ENCODE measurements at places on chromosomes 2 and 18.

DNA sequence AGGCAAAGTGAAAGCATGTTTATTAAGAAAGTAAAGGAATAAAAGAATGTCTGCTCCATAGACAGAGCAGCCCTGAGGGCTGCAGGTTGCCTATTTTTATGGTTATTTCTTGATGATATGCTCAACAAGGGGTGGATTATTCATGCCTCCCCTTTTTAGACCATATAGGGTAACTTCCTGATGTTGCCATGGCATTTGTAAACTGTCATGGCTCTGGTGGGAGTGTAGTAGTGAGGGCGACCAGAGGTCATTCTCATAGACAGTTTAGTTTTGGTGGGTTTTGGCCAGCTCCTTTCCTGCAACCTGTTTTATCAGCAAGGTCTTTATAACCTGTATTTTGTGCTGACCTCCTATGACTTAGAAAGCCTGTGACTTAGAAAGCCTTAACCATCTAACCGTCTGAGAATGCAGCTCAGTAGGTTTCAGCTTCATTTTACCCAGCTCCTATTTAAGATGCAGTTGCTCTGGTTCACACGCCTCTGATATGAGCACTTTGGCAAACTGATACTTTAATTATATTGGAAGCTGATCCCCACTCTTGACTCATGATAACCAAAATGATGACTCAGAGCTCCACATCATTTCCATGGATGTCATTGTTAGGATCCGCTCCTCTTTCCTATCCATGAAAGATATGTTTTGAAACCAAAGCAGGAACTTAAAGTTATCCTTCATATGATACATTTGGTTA, 14.5 kb upstream of the ERMN start:
- DNase-seq = peak; percentile 56

DNA sequence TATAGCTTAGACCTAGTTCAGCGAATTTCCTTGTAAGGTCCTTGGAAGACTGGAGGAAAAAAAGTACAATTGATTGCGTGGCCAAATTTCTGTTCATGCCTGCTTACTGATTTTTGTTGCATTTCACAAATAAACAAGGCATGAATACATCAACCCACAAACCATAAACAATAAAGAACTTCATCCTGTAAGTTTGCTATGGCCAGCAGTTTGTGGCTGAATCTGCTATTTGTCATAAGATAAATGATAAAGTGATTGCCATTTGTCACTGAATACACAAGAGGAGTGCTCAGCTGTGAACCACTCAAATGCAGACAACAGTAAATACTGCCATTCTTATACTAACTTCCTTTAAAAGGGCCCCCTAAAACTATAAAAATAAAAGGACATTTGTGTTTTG, 259.5 kb downstream of the CCDC178 start:
- no peak for DNase-seq

DNA sequence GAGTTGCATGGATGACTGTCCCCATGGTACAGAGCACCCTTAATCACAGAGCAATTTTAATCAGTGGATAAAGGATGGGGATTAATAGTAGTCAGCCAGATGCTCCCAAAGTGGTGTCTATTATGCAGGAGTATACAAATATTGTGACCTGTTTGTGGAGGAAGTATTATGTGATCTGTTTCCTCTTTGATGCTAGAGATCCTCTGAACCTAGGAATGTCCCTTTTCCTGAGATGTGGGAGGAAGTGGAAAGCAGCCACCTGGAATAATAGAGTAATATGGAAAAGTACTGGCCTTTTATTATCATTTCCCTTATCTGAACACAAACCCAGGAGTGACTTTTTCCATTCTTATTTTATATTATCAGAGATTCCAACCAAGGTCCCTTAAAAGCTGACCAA, 94.2 kb upstream of the EFEMP1 start:
- DNase-seq = no peak

GRCh38 chr2:3454802-3455201, 64.5 kb downstream of the ADI1 start:
- no peak for DNase-seq

DNA sequence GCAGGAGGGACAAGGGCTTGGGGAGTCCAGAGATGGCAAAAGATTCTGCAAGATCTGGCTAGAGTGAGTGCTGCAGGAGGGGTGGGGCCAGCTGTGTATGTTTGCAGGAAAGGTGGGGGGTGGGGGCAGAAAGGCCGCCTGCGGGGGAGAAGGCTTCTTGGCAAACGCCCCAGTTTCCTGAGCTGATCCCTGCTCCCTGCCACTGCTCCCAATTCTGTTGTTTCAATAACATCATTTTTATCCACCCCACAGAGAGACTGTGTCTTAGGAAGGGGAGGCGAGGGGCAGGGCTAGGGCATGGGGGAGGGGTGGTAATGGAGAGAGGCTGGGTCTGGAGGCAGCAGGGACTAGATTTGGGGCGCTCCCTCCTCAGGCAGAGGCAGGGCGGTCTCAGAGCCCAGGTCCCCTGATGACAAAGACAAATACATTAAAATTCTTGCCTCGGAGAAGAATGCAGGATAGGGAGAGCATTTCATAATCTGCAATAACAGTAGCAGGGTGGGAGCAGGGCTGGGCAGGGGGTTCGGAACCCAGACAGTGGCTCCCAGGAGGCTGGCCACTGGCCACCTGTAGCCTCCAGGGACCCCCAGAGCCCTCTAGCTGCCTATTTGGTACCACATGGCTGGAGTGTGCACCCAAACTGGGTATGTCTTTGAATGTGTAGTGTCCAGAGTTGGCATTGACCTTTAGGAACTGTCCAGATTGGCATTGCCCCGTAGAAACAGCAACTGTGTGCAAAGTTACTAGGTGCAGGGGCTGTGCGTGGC, 2.1 kb upstream of the WNT6 start:
- DNase-seq = peak; percentile 32

DNA sequence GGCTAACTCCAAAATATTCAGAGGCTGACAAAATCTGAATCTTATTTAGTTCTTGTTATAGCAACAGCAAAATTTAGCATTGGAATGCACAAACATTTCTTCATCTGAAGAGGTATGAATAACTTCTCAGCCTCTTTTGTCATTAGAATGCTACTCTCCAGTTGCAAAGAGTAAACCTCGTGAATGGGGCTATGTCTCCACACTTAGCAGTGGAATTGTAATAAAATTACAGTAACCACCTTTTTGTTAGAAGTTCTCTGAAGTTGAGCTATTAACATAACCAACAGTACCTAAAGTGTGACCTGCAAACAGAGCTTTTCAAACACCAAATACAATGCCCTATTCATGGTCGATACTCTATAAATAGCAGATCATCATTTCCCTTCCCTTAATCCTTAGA, 50.2 kb upstream of the GALNT3 start:
- no peak for DNase-seq
